ENCODE measurements at places on chromosomes 1 and 21.

- no peak for DNase-seq
Measured at GRCh38 chr1:100670083-100670482, 49.5 kb upstream of the VCAM1 start.

DNA sequence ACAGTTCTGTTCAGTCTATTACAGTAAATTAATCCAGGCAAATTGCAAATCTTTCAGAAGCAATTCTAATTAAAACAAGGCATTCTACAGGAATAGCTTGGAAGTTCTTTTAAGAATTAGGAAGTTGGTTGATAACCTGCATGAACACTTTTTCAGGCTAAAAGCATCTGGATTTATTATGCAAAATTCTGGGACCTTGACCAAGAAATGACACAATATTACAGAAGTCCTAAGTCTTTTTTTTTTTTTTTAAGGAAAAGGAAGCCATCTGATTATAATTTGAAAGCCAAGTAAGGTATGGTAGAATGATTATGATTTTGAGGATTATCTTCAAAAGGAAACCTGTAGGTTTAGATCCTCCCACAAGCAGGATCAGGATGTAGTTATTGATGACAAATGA, 74.7 kb upstream of the KCNK2 start:
- DNase-seq: no peak

GRCh38 chr1:156503698-156504437, 3.3 kb upstream of the MEF2D start:
- no peak for DNase-seq

DNA sequence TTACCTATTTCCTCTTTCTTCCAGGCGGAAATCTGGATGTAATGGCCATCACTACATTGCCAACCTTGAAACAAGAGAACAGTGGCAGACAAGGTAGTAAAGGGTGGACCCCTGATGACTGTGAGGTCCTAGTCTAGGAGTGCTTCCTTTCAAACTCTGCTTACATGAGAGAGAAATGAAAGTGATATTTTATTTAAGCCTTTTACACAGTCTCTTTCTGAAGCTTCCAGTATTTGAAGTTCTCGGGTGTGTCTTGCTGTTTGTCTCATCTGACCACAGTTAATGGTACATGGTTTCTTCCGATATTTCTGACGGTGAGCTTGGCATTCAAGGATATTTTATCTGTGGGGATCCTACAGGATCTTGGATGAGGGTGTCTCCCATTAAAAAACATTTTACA, 215.2 kb downstream of the SLC45A1 start:
- DNase-seq: no peak

DNA sequence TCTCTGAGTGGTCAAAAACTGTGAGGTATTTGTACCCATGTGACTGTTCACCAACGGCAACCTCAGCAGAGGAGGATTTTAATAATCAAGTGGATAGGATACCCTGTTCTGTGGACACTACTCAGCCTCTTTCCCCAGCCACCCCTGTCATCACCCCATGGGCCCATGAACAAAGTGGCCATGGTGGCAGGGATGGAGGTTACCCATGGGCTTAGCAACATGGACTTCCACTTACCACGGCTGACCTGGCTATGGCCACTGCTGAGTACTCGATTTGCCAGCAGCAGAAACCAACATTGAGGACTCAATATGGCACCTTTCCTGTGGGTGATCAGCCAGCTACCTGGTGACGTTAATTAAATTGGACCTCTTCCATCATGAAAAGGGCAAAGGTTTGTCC, 1782.7 kb downstream of the PLA2G4A start:
- no peak for DNase-seq

Data from stimulated activated CD4-positive, alpha-beta T cell treated with anti-CD3 and anti-CD28 coated beads, Interleukin-4, amount 100 ng/mL, for 48 hours (primary cell).